ENCODE measurements at places on chromosomes 13 and 19.

DNA sequence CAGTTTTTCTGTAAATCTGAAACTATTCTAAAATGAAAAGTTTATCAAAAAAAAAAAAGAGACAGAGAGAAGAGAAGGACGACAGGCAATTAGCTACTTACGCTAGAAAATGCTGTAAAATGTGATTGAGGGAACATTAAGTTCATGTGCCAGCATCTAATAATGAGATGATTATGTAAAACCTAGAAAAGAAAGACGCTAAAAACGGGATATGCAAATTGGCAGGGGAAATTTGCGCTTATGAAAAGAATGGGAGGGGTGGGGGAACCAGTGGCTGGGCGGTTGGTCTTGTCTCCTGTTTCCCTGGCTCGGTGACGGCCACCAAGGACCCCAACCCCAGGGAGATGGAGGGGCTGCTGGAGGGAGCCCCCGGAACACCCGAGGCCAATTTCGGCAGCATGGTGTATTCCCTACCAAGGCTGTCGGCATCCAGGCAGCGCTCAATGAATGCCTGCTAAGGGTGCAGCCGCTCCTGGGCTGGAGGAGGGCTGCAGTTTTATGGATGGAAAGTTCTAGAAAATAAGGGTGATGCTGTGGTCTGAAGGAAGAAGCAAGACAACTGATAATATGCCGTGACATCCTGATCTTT is 34.2 kb downstream of the GNG7 start:
- H3K27me3 ChIP-seq = no peaks in the 10 kb centered on the region
- peaks cover 5% of the 10 kb centered on the region for H3K36me3 ChIP-seq
- peaks cover 63% of the 10 kb centered on the region for H3K4me1 ChIP-seq
- H3K4me3 ChIP-seq = peak overlapping the region; percentile 58

GRCh38 chr13:45691251-45691650 is 10.9 kb upstream of the CBY2 start:
- peaks cover 5% of the 10 kb centered on the region for H3K27me3 ChIP-seq
- H3K4me3 ChIP-seq = no peak overlapping the region
- no peaks in the 10 kb centered on the region for H3K36me3 ChIP-seq
- DNase-seq = no peak
- no peak overlapping the region for H3K27ac ChIP-seq
- H3K4me1 ChIP-seq = no peaks in the 10 kb centered on the region

DNA sequence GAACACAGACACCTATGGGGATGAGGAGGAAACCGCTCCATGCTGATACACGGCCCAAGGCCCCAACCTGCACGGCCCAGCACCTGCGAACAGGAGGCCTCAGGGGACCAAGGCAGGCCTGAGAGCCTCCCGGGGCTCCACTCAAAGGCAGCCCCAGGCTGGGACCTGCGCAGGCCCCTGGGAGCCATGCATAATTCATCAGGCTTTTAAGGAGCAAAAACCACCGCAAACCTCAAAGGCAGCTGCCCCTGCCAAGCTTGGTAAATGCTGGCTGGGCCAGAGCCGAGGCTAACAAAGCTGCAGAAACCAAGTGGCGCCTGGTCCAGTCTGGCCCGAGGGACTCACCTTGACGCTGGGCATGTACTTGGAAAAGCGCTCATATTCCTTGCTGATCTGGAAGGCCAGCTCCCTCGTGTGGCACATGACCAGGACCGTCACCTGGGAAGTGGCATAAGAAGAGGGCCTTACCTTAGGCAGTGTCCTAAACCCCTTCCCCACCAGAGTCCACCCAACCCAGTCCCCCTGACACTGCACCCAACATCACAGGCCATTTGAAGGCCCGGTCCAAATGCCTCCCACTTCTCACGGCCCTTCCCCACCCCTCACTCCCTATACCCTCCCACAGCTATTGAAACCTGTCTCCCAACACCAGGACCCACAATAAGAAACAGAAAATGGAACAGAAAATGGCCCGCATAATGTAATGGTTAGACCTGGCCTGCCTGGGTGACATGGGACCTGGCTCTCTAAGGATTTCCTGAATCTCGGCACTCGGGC is 7.8 kb downstream of the DDX39A start:
- no peak for DNase-seq
- peak overlapping the region; percentile 85 for H3K27ac ChIP-seq
- H3K27me3 ChIP-seq = no peaks in the 10 kb centered on the region
- peaks cover 10% of the 10 kb centered on the region for H3K36me3 ChIP-seq
- H3K4me3 ChIP-seq = no peak overlapping the region
- peaks cover 48% of the 10 kb centered on the region for H3K4me1 ChIP-seq

GRCh38 chr19:3302755-3303154 is 63.6 kb upstream of the NFIC start:
- peaks cover 20% of the 10 kb centered on the region for H3K27me3 ChIP-seq
- H3K36me3 ChIP-seq = peaks cover 16% of the 10 kb centered on the region
- H3K4me3 ChIP-seq = no peak overlapping the region
- DNase-seq = no peak

- no peak overlapping the region for H3K4me3 ChIP-seq
- H3K4me1 ChIP-seq = no peaks in the 10 kb centered on the region
- H3K36me3 ChIP-seq = no peaks in the 10 kb centered on the region
- H3K27me3 ChIP-seq = peaks cover 20% of the 10 kb centered on the region
- DNase-seq = no peak
- H3K27ac ChIP-seq = no peak overlapping the region
These were observed 71.4 kb downstream of the SLC15A1 start for GRCh38 chr13:98681049-98681448.

GRCh38 chr13:104408733-104409132 is 1342.5 kb upstream of the SLC10A2 start:
- H3K36me3 ChIP-seq = no peaks in the 10 kb centered on the region
- no peak overlapping the region for H3K27ac ChIP-seq
- DNase-seq = no peak
- no peaks in the 10 kb centered on the region for H3K27me3 ChIP-seq
- H3K4me3 ChIP-seq = no peak overlapping the region

- no peak for DNase-seq
- H3K27ac ChIP-seq = no peak overlapping the region
- H3K36me3 ChIP-seq = no peaks in the 10 kb centered on the region
- H3K27me3 ChIP-seq = no peaks in the 10 kb centered on the region
- H3K4me1 ChIP-seq = no peaks in the 10 kb centered on the region
These were observed 834.0 kb upstream of the PCDH9 start for GRCh38 chr13:68064001-68064770.

DNA sequence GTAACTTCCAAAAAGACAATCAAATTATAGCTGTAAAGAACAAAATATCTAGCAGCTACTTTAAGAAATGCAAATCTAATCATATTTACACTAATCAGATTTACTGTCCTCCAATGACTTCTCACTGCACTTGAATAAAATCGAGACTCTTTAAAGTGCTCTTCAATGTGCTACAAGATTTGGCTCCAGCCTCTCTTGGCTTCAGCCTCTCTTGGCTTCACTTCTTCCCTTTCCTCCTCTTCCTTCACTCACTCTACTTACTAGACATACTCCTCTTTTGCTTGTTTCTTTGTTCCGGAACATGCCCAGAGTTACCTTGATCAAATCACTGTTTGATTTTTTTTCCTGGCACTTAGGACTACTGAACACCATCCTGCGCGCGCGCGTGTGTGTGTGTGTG is 495.4 kb downstream of the LMO7 start:
- no peak for DNase-seq
- no peak overlapping the region for H3K4me3 ChIP-seq
- no peak overlapping the region for H3K27ac ChIP-seq
- no peaks in the 10 kb centered on the region for H3K4me1 ChIP-seq
- H3K36me3 ChIP-seq = no peaks in the 10 kb centered on the region

DNA sequence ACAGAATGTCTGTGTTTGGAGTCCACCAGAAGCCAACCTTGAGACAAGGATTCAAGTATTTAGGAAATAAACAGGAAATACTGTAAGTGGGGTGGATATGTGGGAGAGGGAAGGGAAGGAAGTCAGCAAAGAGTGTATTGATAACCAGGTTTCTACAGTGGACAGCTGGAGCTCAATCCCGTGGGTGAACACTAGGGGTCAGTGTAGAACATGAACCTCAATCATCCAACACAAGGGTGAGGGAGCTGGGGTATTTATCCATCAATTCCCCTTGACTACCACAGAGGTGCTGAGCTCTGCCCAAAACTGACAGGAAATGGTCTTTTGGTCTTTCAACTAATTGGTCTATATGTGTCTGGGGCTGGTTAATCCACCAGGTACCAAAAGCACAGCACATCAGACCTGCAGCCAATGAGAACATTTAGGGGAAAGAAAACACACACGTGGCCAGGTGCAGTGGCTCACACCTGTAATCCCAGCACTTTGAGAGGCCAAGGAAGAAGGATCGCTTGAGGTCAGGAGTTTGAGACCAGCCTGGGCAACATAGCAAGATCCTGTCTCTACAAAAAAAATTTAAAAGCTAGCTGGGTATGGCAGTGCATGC is 5.6 kb upstream of the SYDE1 start:
- H3K36me3 ChIP-seq = peaks cover 7% of the 10 kb centered on the region
- H3K4me1 ChIP-seq = peaks cover 2% of the 10 kb centered on the region
- H3K27me3 ChIP-seq = peaks cover 49% of the 10 kb centered on the region
- H3K4me3 ChIP-seq = no peak overlapping the region

DNA sequence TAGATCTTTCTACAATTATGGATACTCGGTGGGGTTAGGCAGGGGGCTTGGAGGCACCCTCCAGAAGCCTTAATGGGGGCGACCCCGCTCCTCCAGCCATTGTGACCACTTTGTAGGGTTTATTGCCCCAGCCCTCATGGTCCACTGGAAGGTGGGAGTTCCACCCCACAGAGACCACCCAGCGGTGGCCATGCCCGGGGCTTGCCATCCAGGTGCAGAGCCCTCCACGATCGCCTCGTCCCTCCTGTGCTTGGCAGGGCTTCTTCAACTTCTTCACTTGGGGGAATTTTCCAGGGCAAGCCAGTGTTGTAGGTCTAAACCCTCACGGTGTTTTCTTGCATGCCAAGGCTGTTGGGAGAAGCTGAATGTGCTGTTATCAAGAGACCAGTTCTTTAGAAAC is 16.1 kb downstream of the ZNF536 start:
- DNase-seq = no peak
- H3K27me3 ChIP-seq = peaks cover 15% of the 10 kb centered on the region
- no peak overlapping the region for H3K27ac ChIP-seq
- no peaks in the 10 kb centered on the region for H3K4me1 ChIP-seq
- no peak overlapping the region for H3K4me3 ChIP-seq
- no peaks in the 10 kb centered on the region for H3K36me3 ChIP-seq

DNA sequence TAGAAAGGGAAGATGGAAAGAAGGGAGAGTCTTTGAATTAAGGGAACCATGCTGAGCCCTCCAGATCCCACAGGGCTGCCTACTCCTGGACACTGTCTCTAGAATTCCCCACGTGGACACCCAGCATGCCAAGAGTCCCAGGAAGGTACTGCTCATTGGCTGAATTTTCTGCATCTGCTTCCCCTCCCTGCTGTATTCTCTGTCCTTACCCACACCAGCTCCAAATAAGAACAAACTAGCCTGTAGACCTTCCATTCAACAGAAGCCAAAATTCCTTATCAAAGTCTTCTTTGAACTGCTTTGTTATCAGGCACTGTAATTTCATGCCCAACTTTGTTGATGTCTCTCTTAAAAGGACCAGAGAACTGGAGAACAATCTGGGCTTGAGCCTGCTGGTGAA is 305.9 kb upstream of the ARGLU1 start:
- H3K27me3 ChIP-seq = no peaks in the 10 kb centered on the region
- no peak overlapping the region for H3K4me3 ChIP-seq
- no peak overlapping the region for H3K27ac ChIP-seq
- no peaks in the 10 kb centered on the region for H3K36me3 ChIP-seq

- no peaks in the 10 kb centered on the region for H3K36me3 ChIP-seq
- peak overlapping the region; percentile 79 for H3K27ac ChIP-seq
- DNase-seq = peak; percentile 12
- no peak overlapping the region for H3K4me3 ChIP-seq
These were observed 28.5 kb upstream of the NPAS1 start for GRCh38 chr19:46990991-46991676.

GRCh38 chr13:48403151-48403631 is 9.7 kb downstream of the LPAR6 start:
- DNase-seq = no peak
- H3K27ac ChIP-seq = no peak overlapping the region
- H3K4me3 ChIP-seq = no peak overlapping the region
- peaks cover 3% of the 10 kb centered on the region for H3K4me1 ChIP-seq

DNA sequence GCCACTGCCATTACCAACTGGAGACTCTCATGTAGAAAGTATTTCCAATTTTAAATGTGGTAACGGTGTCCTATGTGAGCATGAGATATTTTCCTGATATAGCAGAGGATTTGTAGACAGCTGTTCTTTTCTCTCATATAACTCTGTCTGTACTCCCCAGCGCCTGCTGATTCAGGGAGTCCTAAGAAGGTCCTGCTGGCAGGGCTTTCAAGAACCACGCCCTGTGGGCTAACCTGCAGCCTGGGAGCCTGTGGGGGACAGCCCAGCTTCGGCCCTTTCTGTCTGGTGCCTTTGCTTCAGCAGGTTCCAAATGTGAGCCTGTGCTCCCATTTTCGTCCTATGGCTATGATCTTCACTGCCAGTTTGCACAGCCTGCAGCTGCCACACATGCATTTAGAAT is 316.8 kb downstream of the ATP8A2 start:
- peaks cover 19% of the 10 kb centered on the region for H3K27me3 ChIP-seq
- H3K4me3 ChIP-seq = no peak overlapping the region
- no peak overlapping the region for H3K27ac ChIP-seq
- H3K4me1 ChIP-seq = no peaks in the 10 kb centered on the region
- no peaks in the 10 kb centered on the region for H3K36me3 ChIP-seq

DNA sequence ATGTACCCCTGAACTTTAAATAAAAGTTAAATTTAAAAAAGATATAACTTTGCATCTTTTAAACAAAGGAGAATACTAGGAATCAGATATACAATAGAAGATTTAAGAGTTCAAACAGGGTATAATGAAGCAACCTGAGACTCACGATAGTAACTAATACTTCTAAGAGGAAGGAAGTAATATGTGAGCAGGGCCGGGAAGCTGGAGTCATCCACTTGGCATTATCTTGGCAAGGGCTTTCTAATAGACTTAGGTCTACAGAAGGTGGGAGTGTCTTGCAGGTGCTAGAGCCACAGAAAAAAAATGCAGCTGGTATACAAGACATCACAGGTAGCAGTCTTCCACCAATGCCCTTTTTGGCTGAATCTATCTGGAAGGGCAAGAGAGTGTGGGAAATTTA is 231.9 kb downstream of the KCTD12 start:
- peaks cover 12% of the 10 kb centered on the region for H3K27me3 ChIP-seq
- H3K27ac ChIP-seq = no peak overlapping the region
- no peaks in the 10 kb centered on the region for H3K4me1 ChIP-seq

GRCh38 chr19:6481541-6482342 is at the start of gene DENND1C:
Gene DENND1C, minus strand, starts transcription at chr19:6481787. Its CDS starts 92 bp downstream, at chr19:6481695.
- peaks cover 25% of the 10 kb centered on the region for H3K4me1 ChIP-seq
- no peaks in the 10 kb centered on the region for H3K36me3 ChIP-seq
- H3K27ac ChIP-seq = peak within 1 kb of the TSS; percentile 99
- DNase-seq = peak; percentile 69
- peak within 1 kb of the TSS; percentile 94 for H3K4me3 ChIP-seq

- H3K36me3 ChIP-seq = no peaks in the 10 kb centered on the region
- no peaks in the 10 kb centered on the region for H3K27me3 ChIP-seq
- H3K4me1 ChIP-seq = no peaks in the 10 kb centered on the region
- no peak for DNase-seq
- no peak overlapping the region for H3K4me3 ChIP-seq
These were observed 1189.6 kb downstream of the PCDH9 start for GRCh38 chr13:66040506-66040905.

Data from naive B cell (primary cell).